ENCODE measurements at places on chromosomes 12 and 14.

- DNase-seq = no peak
Measured at GRCh38 chr14:61510736-61511557, 184.4 kb upstream of the HIF1A start.

GRCh38 chr12:107309020-107309419 is 215.7 kb upstream of the CRY1 start:
- no peak for DNase-seq

GRCh38 chr14:78173346-78174035 is 3.3 kb downstream of the NRXN3 start:
- DNase-seq = no peak

DNA sequence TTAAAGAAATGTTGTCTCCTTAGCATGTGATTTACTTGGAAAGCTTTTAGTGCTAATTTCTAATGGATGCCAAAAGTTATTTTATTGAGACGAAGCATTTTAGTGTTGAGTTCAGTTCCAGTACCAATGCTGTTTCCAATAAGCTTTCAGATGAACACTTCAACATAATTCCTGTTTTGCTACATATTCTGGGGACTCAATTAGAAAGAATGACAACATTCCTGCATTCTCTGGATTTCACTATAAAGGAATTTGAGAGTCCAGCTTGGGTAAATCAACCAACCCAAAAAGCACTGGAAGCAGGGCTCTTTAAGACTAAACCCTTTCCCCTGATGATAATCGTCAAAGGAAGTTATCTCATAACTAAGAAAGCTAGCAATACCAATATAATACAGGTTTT is 353.0 kb upstream of the TMTC1 start:
- no peak for DNase-seq

GRCh38 chr14:84750763-84751554 is 779.0 kb upstream of the FLRT2 start:
- DNase-seq = peak; percentile 91

- DNase-seq = peak; percentile 7
Measured at GRCh38 chr12:68178184-68178583, 18.6 kb upstream of the IFNG start.

- DNase-seq = no peak
Measured at GRCh38 chr14:30153717-30154116, 226.1 kb upstream of the PRKD1 start.

- peak; percentile 98 for DNase-seq
Measured at GRCh38 chr12:65879878-65880277, 55.6 kb downstream of the HMGA2 start.

- peak; percentile 92 for DNase-seq
Measured at GRCh38 chr14:52012635-52013034, 23.3 kb downstream of the RTRAF start.

DNA sequence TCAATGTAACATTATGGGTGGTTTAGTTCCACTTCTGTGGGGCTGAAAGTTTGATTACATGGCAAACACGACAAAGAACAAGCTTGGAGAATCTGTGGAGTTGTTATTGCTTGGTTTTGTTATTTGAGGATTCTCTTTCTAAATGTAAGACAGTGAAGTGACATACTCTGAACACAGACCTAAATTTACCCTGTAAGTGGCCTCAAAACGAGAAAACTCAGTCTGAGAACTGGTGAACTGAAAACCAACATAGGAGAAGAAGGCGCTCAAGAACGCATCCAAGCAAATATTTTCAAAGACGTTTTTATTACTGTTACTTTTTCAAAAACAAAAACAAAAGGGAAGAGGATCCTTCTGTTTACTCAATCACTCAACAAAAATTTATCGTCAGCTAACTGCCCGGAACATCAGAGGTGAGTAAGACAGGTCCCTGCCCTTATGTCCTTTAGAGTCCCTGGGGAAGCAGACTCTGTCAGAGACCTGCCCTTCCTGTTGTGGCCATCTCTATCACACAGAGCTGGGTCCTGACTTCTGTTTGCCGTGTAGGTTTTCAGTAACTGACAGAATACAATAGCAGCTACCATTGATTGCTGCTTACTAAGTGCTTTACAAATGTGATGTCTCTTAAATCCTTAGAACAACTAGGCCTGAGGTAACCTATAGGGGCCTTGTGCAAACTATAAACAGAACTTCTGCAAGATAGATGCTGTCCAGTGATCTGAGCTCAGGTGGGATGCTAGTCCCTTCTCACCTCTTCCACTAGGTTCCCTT is 79.3 kb upstream of the C12orf71 start:
- DNase-seq = no peak

DNA sequence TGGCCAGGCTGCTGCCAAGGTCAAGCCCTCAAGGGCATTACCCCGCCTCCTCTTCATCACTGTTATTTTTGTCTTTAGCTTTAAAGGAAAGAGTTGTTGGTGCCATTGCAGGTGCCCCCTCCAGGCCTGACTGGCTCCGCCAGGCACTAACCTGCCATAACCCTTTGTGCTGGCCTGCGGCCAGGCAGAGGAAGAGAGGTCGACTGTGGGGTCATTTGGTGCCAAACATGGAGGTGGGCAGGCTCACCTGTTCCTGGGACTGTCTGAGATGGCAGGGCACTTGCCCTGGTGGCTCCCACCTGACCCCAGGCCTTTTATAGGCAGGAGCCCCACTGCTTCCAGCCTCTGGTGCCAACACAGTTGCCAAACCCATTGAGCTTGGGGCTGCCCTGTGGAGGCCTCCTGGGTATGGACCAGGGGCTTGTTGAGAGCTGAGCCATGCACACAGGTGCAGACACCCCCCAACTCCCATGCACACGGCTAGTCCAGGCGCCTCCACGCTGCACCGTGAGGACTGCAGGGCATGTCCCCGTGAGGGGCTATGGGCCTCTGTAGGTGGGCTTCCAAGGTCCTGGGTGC is 29.4 kb upstream of the PLD4 start:
- DNase-seq = no peak

DNA sequence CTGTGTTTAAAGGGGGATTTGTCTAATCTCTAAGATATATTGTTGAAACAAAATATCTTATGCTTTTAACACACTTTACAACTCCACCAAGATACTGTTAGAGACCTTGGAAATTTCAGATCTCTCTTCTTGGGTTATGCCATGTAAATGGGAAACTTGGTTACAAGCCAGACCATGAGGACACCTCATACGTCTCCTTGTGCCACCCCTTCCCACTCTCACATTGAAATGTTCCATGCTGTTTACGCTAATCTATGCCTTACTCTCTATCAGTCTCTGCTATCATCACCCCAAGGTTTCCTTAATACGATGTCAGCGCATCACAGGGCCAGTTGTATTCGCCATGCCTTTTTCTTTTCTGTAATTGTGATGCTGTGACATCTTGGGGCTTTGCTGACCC is 13.4 kb upstream of the DEGS2 start:
- no peak for DNase-seq

GRCh38 chr12:116535241-116535640 is 23.9 kb upstream of the MAP1LC3B2 start:
- DNase-seq = no peak

DNA sequence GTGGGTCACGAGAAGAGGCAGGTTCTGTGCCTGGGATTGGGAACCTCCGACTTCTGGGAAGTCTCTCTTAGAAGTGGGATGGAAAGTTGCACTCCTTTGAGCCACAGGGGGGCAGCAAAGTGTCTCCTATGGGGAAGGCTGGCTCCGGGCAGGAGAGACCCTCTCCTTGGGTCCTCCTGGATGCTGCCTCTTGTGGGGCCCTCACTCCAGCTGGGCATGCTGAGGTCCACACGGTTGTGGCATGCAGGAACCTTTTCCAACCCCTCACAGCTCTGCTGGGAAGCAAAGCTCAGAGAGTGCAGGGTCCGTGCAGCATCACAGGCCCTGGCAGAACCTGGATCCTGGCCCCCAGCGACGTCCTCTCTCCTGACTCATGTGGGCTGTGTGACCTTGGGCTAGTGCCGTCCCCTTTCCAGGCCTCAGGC is 17.4 kb downstream of the SDSL start:
- DNase-seq = peak; percentile 56

All from choroid plexus epithelial cell (primary cell).